ENCODE measurements at places on chromosomes 6 and 20. TPM values are rescaled to one million over a fixed set of nuclear protein-coding genes. Genes with fewer than 3 reads are reported as not detected.

- no peak for DNase-seq
Measured at GRCh38 chr20:40991181-40991889, 37.3 kb upstream of the TOP1 start.

GRCh38 chr6:30200551-30201281 lies 12.5 kb downstream of the TRIM26 start:
- no peak for DNase-seq

PRPH2 gene
- polyA plus RNA-seq: 4.9 TPM

- DNase-seq: no peak
Measured at GRCh38 chr20:63014710-63015109, 7.9 kb upstream of the BHLHE23 start.

GRCh38 chr20:63941282-63942081 lies 14.7 kb downstream of the UCKL1 start:
- no peak for DNase-seq

STMND1 gene
- polyA plus RNA-seq: not detected

TFAP2D gene
- not detected for polyA plus RNA-seq

DNA sequence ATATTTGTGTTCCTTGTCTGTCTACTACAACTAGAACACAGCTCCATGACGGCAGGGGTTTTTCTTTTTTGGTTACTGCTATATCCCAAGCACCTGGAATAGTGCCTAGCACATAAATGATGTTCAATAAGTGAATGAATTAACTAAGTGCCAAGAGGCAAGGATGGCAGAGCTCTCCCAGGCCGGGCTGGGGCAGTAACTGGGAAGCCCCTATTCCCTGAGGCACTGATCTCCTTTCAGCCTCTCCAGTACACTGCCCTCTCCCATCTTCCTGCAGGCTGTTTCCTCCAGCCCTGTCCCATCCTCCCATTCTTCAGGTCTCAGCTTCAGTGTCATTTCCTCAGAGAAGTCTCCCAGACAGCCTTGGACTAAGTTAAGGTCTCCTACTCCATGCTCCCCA lies 29.0 kb upstream of the SPDEF start:
- DNase-seq: no peak

DNA sequence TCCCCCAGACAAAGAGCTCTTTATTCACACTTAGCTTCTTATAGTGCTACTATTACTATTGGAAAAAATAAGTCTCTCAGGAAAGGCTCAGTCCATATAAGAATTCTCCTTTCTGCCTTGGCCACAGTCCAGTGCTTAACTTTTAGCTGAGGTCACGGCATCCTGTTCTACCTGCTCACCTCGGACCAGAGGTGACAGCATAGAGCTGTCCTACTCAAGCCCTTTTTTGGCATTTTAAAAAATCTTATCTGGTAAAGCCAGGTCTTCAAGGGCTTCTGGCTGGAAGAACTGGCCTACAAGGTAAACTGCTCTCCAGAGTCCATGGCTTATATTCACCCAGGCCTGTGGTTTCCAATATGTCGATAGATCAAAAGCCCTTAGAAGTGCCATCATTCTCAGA lies 109.7 kb downstream of the RCAN2 start:
- no peak for DNase-seq

- no peak for DNase-seq
Measured at GRCh38 chr20:60631585-60632287, 620.3 kb upstream of the CDH4 start.

FAM83C gene
- polyA plus RNA-seq: not detected

PGC gene
- not detected for polyA plus RNA-seq

Data from muscle of arm (tissue), 14 donors.